ENCODE measurements at places on chromosomes 13 and 19. TPM values are rescaled to one million over a fixed set of nuclear protein-coding genes. Genes with fewer than 3 reads are reported as not detected.

CACNG8 gene
- polyA plus RNA-seq = 4.6 TPM

MEIOSIN gene
- 0.04 TPM for polyA plus RNA-seq

GARIN5A gene
- polyA plus RNA-seq = 2.5 TPM

TDRD12 gene
- polyA plus RNA-seq = 0.34 TPM

SLITRK6 gene
- polyA plus RNA-seq = 0.66 TPM

CGB8 gene
- 2.4 TPM for polyA plus RNA-seq

ZNF534 gene
- polyA plus RNA-seq = not detected

CABP5 gene
- polyA plus RNA-seq = not detected

WIZ gene
- 15.1 TPM for polyA plus RNA-seq

- DNase-seq = no peak
Measured at GRCh38 chr13:99332456-99332855, 25.3 kb upstream of the GPR183 start.

GRCh38 chr19:51354742-51355148 lies 11.4 kb downstream of the ETFB start:
- no peak for DNase-seq

DNA sequence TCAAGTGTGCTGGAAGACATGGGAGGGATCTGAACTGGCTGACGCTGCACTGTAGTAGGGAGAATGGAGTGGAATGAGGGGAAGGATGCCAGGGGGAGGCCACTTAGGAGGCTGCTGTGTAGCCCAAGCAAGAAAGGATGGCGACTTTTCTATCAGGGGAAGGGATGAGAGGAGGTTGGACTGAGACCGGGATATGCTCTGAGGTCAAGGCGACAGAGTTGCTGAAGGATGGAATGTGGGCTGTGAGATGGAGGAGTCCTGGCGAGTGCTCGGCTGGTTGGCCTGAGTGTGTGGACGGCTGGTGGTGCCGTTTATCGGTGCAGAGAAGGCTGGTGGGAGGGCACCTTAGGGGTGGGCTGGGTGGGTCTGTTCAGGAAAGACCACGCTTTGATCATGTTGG lies 45.7 kb downstream of the IRS2 start:
- no peak for DNase-seq

DNA sequence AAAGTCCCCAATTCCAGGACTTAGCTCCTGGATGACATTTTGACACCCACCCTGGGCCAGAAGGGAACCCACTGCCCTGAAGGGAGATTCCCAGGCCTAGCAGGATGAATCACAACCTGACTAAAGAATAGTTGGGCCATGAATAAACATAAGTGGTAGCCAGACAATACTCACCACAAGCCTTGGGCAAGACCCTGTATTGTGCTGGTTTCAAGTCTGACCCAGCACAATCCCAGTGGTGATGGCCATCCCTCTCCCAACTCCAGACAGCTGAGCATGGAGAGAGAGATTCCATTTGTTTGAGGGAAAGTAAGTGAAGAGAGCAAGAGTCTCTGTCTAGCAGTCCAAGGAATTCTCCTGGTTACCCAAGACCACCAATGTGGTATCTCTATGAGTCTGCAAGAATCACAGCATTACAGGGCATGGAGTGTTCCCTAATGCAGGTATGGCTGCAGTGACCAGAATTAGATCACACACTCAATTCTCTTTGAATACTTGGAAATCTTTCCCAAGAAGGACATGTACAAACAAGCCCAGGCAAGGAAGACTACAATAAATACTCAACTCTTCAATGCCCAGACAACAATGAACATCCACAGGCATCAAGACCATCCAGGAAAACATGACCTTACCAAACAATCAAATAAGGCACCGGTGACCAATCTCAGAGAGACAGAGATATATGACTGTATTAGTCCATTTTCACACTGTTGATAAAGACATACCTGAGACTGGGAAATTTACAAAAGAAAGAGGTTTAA lies 158.0 kb downstream of the VWA8 start:
- DNase-seq = no peak

GRCh38 chr19:40143612-40144011 lies 47.6 kb upstream of the MAP3K10 start:
- DNase-seq = no peak

DNA sequence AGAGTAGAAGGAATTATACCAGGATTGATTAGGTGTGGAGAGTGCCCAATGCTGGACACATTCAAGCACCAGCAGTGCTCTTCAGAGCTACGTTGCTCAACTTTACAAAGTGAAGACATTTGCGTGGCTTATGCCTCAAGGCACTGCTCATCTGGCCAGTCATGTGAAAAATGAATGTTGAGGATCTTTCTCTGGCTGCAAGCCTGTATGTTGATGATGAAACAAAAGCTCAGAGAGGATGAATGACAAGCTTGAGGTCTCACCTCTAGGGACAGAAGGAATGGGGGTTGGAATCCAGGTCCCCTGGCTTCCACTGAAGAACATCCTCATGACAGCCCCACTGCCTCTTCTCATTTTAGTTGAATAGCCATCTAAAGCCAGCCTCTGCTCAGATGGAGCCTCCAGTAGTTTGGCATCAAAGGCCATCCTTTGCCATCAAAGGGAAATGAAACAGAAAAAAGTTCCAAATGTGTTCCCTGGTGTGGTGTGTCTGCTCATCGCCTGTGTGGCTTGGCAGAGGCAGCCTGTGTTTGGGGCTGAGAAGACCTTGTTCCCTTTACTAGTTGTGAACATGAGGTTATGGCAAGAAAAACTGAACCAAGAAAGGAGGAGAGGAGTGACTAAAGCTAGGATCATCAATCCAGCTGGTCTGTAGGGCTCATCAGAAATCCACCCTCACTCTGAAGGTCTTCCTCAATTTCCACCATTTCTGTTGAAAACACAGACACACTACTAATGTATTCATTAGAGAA lies 114.0 kb upstream of the KL start:
- DNase-seq = no peak

- no peak for DNase-seq
Measured at GRCh38 chr13:44746690-44747089, 170.6 kb upstream of the TSC22D1 start.

DNA sequence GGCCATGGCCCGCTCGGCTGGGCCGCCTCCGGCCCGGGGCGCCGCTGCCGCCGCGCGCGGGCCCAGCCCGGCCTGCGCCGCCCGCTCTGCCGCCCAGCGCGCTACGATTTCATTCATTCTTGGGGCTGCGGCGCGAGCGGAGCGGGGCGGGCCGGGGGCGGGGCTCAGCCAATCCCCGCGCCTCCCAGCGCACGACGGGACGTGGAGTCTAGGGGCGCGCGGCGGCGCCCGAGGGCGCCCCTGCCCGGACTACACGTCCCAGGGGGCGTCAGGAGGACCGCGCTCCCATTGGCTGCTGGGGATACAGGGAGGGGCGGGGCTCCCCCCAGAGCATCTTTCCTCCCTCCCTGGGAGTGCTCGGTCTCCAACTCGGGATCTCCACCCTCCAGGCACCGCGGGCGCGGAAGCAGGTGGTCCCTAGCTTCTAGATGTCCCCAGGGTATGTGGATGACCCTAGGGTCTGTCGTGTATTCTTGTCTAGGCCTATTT lies 5.6 kb upstream of the DPF1 start:
- DNase-seq = peak; percentile 89

- no peak for DNase-seq
Measured at GRCh38 chr19:8938576-8938975, 71.6 kb downstream of the MUC16 start.

DNA sequence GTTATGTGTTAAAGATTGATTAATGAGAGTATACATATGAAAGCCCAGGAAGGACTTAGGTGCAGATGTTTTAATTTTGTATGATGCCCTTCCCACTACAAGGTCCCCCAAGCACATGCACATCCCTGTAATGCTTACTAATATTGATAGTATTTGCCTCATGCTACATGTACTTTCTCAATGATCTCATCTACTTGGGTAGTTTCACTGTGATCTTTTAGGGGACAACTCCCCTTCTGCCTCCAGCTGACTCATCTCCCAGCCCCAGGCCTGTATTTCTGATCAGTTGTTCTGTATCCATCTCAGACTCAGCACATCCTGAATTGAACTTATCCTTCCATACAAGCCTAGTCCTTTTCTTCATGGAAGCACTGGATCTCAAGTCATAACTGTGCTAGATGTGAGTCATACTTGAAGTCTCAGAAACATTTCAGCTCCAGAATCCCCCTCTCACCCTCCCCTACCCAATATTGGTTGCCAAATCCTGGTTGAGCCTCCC lies 49.4 kb upstream of the INTS6 start:
- DNase-seq = no peak

GRCh38 chr19:55146078-55146704 lies 2.8 kb downstream of the TNNT1 start:
- peak; percentile 85 for DNase-seq

GRCh38 chr19:28884786-28885476 lies 328.0 kb downstream of the UQCRFS1 start:
- DNase-seq = no peak

GRCh38 chr13:105678072-105678471 lies 857.4 kb downstream of the EFNB2 start:
- no peak for DNase-seq

DNA sequence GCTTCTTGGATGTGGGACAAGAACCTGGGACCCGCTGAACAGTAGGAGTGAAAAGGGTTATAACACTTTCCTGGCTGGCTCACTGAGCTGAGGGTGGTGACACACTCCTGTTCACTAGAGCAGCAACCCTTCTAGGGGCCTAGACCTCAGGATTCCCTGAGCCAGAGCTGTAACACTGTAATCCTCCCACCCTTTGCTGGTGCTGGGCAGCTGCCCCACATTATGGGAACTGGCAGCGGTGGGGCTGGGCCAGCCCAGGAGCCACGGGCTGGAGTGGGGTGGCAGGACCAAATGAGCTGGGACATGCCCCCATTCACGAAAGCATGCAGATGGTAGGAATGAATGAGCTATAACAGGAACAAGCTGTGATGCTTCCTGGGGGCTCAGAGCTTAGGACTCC lies 110.6 kb downstream of the B3GLCT start:
- DNase-seq = no peak

GRCh38 chr13:101127741-101128353 lies 288.5 kb downstream of the NALCN start:
- DNase-seq = peak; percentile 25

DNA sequence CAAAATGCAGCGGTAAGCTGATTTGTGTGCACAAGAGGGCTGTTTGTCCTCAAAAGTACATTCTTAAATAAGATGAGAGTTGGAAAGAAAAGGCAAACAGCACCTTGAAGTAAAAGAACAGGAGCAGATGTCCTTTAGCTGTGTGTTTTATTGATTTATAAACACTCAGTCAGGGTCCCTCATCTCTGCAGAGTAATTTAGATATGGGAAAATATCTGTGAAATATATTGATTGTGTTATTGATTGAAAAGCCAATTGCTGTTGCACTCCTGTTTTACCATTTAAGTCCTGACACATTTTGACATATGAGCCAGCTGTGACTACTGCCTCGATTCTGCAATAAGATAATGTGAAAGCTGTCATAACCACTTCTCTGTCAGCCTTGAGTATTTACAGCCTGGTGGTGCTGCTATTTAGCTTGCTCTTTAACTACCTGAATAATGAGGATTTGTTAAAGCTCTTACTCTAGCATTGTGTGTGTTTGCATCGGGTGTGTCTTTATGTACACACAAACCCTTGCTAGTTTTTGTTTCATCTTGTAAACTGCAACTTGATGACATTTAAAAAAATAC lies 550.1 kb downstream of the DACH1 start:
- DNase-seq = no peak

DNA sequence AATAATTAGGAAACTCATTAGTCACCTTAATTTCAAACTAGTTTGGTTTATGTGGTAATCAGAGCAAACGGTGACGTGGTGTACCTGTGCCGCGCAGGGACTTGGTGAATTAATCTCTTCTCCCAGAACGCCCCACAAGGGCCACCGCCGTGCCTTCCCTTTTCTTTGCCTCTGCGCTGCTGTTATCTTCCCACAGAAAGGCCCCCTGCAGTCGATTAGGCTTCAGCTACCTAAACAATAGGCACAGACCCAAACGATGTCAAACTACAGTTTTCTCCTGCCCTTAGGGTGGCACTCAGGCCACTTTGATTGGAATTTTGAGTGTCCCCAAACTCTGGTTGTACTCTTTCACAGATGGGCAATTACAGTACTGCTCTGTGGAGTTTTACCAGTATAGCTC lies 115.5 kb downstream of the GGACT start:
- DNase-seq = no peak
